Natural killer cell treated with Interleukin-12 subunit alpha and Interleukin-12 subunit beta and Interleukin-15 and Interleukin-18, amount 100 ng/mL, for 72 hours (primary cell): ENCODE measurements at places on chromosomes 6 and 20. TPM values are rescaled to one million over a fixed set of nuclear protein-coding genes. Genes with fewer than 3 reads are reported as not detected.

- no peak overlapping the region for H3K4me3 ChIP-seq
- H3K4me1 ChIP-seq, result no peaks in the 10 kb centered on the region
- no peak for DNase-seq
These were observed 32.3 kb upstream of the OVOL2 start for GRCh38 chr20:18090044-18090443.

GRCh38 chr6:43669050-43669921, 18.3 kb downstream of the MRPS18A start:
- no peak overlapping the region for H3K4me3 ChIP-seq
- no peak overlapping the region for H3K27ac ChIP-seq
- peaks cover 10% of the 10 kb centered on the region for H3K4me1 ChIP-seq
- no peaks in the 10 kb centered on the region for H3K27me3 ChIP-seq
- H3K36me3 ChIP-seq, result no peaks in the 10 kb centered on the region

DNA sequence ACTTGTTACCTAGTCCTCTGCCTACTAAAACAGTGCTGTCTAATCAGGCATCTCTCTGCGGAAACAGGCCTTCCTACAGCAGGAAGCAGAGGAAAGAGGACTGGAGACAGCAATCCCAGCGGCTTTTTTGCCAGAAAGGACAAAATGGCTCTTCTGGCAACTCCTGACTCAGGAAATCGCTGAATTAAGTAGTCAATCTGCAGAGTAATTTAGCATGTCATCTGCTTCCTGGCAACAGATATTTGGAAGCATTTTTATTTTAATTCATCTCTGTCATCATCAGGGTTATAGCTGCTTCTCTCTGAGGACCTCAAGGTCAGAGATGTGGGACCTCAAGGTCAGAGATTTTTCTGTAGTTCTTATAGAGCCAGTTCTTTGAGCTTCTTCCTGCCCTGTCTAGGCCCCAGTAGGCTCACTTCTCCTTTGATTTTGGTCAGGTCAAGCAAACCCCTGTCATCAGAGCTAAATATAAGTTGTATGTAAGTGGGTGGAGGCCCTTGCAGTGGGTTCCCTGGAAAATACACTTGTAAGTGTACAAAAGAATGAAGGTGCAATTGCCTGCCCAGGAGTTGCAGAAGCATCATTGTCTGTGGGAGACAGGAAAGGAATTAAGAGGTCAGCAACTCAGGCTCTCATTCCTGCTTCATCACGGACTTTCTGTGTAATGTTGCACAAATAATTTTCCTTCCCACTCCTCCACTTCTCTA, 229.4 kb downstream of the ALDH8A1 start:
- H3K27ac ChIP-seq, result no peak overlapping the region
- H3K4me1 ChIP-seq, result no peaks in the 10 kb centered on the region
- DNase-seq, result no peak
- peaks cover 4% of the 10 kb centered on the region for H3K27me3 ChIP-seq

- H3K4me3 ChIP-seq, result no peak overlapping the region
These were observed 384.4 kb upstream of the IRAK1BP1 start for GRCh38 chr6:78482801-78483552.

GRCh38 chr6:82612475-82613039, 248.9 kb downstream of the TPBG start:
- peaks cover 7% of the 10 kb centered on the region for H3K27me3 ChIP-seq
- no peak overlapping the region for H3K27ac ChIP-seq
- no peaks in the 10 kb centered on the region for H3K36me3 ChIP-seq
- H3K4me1 ChIP-seq, result no peaks in the 10 kb centered on the region

DNA sequence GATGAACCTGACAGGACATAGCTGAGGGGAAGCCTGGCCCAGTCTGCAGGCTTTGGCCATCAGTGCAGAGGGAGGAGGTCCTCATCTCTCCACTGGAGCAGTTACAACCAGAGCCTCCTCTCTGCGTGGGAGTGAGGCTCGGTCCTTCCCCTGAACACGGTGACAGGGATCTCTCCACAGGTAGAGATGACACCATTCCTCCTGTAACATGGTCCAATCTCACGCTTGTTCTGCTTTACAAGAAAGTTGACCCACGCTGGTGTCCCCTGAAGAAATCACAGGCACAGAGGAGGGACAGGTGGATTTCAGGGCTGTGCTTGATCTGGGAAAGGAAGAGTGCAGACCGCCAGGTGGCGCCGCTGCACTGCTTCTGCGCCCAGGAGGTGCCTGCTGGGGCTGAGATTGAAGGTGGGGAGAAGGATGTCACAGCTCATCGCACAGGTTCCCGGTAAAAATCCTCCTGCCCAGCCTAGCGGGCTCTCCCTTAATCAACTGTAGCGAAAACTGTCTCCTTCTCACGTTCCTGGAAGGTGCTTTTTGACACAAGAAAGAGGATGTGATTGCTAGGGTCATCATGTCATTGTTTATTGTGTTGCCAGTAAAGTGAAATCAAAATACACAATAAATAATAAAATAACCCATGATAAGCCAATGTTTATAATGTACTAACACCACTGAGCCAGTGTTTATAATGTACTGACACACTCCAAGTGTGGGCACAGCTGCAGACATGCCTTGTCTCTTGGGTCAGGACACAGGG, 20.4 kb downstream of the HLA-G start:
- H3K36me3 ChIP-seq, result no peaks in the 10 kb centered on the region
- peaks cover 42% of the 10 kb centered on the region for H3K27me3 ChIP-seq
- H3K4me3 ChIP-seq, result no peak overlapping the region

DNA sequence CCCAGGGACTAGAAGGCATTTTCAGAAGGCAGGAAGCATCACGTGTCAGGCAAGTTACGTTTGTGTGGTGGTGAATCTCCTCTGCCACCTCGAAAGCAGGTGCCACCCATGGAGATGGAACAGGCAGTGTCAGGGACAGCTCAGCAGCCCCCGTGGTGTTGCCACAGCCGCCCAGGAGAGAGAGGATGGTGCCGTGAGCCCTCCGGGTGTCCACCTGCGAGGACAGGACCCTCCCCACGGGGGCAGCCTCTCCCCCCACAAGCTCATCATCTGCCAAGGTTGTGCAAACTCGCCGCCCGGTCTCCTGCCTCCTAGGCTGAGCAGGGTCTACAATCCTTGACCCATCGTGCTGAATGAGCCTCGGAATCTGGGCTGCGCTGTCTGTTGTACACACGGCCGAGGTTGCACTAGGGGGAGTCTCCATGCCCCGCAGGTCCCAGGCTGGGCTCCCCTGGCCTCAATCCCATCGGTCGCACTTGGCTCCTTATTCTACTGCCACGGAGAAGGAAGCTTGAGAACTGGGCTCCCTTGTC, 40.1 kb downstream of the DACT2 start:
- no peak overlapping the region for H3K27ac ChIP-seq
- H3K4me3 ChIP-seq, result no peak overlapping the region
- no peak for DNase-seq

DNA sequence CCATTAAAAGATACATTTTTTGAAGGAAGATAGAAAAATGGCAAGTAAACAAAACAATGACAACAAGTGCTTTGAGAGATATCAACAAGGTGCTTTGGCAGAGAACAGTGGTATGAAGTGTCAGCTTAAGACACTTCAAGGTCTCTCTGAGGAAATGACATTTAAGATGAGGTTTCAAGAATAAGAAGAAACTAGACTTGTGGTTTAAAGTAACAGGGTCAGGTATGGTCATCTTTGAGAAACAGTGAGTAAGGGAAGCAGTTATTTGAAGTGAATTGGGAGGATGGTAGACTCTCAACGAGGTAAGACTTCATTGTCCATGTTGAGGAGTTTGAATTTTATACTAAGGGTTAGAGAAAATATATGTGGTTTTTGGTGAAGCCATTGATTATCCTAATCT, 77.8 kb downstream of the SYCP2L start:
- H3K4me1 ChIP-seq, result no peaks in the 10 kb centered on the region
- H3K36me3 ChIP-seq, result peaks cover 6% of the 10 kb centered on the region
- no peak for DNase-seq
- no peak overlapping the region for H3K27ac ChIP-seq

DNA sequence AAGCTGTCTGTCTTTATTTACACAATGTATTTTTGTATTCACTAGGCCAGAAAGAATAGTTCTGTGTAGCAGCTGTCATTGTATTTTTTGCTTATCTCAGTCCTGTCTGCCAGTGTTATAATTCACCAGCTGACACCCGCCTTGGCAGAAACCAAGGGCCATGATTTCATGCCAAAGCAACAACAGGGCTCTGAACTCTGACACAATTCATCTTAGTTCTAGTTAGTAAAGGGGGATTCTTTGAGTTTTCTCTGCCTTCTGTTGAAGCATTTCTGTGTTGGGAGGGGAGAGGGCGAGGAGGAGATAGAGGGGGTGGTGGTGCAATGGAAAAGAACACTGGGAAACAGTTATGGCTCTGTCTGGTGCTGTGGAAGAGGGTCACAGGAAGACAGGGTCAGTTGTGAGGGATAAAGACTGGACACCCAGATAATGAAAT, 684.6 kb upstream of the MARCKS start:
- no peaks in the 10 kb centered on the region for H3K36me3 ChIP-seq
- no peak overlapping the region for H3K27ac ChIP-seq

- peaks cover 4% of the 10 kb centered on the region for H3K36me3 ChIP-seq
- no peak for DNase-seq
- no peak overlapping the region for H3K4me3 ChIP-seq
These were observed 97.5 kb downstream of the FAM120B start for GRCh38 chr6:170404036-170404435.

GRCh38 chr6:92043777-92044176, 1375.6 kb downstream of the EPHA7 start:
- H3K27ac ChIP-seq, result no peak overlapping the region
- H3K27me3 ChIP-seq, result no peaks in the 10 kb centered on the region

MYL9 gene
- total RNA-seq, result not detected

WFDC10B gene
- total RNA-seq, result not detected

SLC16A10 gene
- total RNA-seq, result 0.48 TPM

CRISP2 gene
- total RNA-seq, result not detected

MATN4 gene
- 0.31 TPM for total RNA-seq

OOEP gene
- not detected for total RNA-seq

NT5E gene
- not detected for total RNA-seq

BEND3 gene
- total RNA-seq, result 3.0 TPM

FOXS1 gene
- not detected for total RNA-seq

HSP90AB1 gene
- total RNA-seq, result 1,696 TPM
